ENCODE measurements at places on chromosomes 12 and 14. TPM values are rescaled to one million over a fixed set of nuclear protein-coding genes. Genes with fewer than 3 reads are reported as not detected.

DNA sequence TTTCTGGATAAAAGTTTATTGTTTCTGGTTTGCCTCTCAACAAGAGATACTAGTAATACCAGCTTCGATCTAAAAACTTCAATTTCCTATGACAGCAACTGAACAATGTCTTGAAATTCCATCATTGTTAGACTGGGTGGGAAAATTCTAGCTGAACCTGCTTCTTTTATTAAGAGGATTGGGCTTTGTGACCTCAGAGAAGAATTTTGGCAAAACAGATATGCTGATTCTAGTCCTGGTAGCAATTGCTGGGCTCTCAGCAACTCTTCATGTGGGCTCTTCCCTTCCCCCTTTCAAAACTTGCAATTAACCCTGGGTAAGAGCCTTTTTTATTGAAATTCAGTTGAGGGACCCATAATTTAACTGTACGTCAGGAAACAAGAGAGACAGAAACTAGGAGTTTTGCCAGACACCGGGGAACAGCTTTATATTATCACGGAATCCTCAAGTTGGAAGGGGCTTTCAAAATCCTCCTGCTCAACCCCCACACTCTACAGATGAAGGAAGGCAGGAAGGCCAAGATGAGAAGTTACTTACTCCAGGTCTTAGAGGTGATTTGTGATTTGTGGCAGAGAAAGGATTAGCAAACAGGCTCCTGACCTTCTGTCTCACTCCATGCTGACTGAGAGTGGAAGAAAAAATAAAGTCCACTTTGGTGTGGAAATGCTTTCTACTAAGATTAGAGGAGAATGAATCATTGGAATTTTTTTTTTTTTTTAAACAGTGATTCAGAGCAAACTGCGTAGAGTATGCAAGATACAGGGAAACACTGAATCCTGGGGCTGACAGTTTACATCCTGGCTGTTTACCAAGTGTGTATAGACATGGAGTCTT, 239.0 kb upstream of the ATP2B1 start:
- DNase-seq, result peak; percentile 67

GRCh38 chr12:78392918-78393317, 471.7 kb upstream of the SYT1 start:
- peak; percentile 59 for DNase-seq

LTBP2 gene
- 2.3 TPM for polyA plus RNA-seq

GRCh38 chr12:94767956-94768355, 117.6 kb upstream of the TMCC3 start:
- DNase-seq, result no peak

DNA sequence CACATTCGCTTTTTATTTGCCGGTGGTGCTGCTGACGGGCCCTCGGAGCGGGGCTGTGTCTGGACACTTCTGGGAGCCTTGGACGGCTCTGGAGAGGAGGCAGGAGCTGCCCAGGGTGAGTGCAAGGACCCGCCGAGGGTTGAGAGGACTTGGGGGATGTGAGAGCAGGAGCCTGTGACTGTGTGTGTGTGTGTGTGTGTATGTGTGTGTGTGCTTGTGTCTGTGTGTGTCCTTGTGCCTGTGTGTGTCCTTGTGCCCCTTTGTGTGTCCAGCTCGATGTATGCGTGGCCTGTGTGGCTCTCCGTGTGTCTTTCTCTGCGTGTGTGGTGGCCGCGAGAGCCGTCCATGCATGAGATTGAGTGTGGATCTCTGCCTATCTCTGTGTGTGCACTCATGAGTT, 179.6 kb upstream of the MYL2 start:
- no peak for DNase-seq

TAS2R7 gene
- polyA plus RNA-seq, result not detected

NOVA1 gene
- 34.0 TPM for polyA plus RNA-seq

PRKD1 gene
- polyA plus RNA-seq, result 34.7 TPM

CCDC197 gene
- not detected for polyA plus RNA-seq

Data from left kidney (tissue), 8 donors.